ENCODE measurements at places on chromosomes 5 and 9. TPM values are rescaled to one million over a fixed set of nuclear protein-coding genes. Genes with fewer than 3 reads are reported as not detected.

DMRTA1 gene
- total RNA-seq, result 0.25 TPM

GABRG2 gene
- 0.74 TPM for total RNA-seq

OBP2A gene
- total RNA-seq, result not detected

LTC4S gene
- total RNA-seq, result 10.6 TPM

SPATA31A3 gene
- not detected for total RNA-seq

COL15A1 gene
- 15.0 TPM for total RNA-seq

MARCHF6 gene
- 68.8 TPM for total RNA-seq

CBY3 gene
- total RNA-seq, result not detected

AK3 gene
- total RNA-seq, result 72.4 TPM

LHX3 gene
- not detected for total RNA-seq

PHF24 gene
- total RNA-seq, result 0.25 TPM

TAF11L5 gene
- not detected for total RNA-seq

OBP2B gene
- total RNA-seq, result not detected

ABLIM3 gene
- 50.8 TPM for total RNA-seq

TTC16 gene
- 0.25 TPM for total RNA-seq

CDH6 gene
- total RNA-seq, result 5.2 TPM
